ENCODE measurements at places on chromosomes 3 and 15.

DNA sequence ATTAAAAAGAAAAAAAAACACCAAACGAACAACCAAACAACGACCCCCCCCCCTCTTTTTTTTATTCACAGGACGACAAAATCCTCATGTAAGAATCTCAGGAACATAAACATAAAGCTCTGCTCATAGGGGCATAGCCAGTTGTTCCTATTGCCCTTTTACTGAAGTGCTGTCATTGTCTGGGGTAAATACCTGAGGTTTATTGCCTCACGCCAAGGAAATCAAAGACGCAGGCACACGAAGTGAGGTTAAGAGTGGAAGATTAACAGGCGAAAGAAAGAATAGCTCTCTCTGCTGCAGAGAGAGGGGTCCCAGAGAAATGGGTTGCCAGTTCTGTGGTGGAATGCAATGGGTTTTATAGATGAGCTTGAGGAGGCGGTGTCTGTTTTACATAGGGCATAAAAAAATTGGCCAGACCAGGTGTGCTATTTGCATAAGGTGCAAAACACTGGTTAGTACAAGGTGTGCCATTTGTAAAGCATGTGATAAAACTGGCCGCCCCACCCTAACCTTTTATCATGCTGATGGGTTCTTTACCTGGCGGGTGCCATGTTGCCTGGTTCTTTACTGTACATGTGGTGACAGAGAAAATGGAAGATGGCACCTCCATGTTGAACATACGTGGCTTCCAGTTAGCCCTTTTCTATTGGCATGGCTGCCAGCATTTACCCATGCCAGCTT is 257.6 kb upstream of the ZPLD1 start:
- DNase-seq, result no peak

DNA sequence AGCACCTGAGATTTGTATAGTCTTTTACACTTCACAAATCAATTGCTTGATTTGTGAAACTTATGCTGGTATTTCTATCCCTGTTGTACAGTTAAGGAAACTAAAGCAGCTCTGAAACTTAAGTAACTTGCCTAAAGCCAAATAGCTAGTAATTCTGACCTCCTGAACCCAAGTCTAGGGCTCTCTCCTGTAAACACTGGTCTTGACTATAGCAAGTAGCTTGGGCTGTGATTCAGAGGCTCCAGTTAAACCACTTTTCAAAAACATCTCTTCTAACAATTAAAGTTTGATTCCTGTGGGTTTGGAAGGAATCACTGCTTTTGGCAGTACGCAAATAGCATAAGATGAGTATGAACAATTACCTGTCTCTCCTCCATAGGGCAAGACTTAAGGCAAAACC is 18.5 kb upstream of the CMTM8 start:
- no peak for DNase-seq

- DNase-seq, result no peak
These were observed 14.4 kb upstream of the MITF start for GRCh38 chr3:69724722-69725435.

DNA sequence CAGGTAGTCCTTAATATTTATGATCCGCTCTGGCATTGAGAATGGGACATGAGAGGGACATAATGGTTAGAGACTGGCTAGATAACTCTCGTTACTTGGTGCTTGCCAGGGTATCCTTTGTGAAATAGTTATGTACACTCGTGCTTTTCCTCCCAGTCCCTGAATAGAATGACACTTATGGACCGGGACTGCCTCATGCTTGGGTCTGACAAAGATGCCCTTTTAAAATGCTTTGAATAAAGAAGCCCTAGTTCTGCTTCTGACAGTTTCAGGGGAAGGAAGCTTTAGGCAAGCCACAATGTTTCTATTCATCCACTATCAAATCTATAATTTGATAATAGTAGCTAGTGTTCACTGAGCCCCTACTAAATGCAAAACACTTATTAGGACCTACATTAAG is 29.4 kb downstream of the POLR2M start:
- no peak for DNase-seq

DNA sequence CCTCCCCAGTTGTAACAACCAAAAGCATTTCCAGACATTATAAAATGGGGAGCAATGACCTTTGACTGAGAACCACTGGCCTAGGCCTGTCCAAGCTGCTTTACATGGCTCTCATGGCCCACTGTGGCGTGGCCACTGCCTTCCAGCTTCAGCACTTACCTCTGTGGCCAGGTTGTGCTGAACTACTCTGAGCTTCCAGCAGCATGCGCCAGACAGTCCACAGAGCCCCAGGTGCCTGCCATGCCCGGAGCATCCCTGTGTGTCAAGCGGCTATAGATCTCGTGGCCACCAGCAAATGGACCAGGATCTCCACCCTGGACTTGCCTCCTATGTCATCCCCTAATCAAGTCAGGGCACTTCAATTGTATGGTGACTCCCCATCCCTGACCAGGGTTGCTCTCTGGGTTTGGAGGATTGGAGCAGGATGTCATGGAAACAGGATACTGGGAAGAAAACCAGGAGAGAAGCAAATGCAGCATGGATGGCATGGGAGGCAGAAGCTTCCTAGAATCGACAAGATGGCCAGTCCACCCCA is 199.7 kb downstream of the UACA start:
- no peak for DNase-seq

DNA sequence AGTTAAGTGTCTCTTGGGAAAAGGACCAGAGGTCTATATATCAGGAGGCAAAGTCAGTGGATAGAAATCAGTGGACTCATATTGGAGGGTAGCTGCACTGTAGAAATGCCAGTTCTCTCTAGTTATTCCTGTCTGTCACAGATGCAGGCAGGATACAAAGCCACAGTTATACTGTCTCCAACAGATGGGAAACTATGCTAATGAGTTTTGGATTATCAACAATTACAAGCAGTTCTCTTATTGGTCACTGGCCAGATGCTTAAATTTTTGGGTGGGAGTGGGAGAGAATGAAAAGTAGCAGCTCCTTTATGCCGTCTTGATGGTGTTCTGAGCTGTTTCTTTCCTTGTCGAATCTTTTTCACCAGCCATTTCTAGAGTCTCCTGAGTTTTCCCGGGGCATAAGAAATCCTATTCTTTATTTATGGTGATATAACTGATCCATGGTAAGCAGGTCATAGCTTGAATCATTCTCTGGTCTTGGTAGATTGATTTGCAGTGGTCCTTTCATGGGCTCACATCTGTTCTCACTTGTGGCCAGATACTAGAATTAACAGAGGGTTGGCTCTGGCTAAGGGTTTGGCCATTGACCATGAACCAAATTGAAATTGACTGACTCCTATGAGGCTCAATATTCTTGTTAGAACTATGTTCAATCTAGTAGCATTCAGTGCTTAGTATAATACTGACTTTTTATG is 44.6 kb upstream of the RBMS3 start:
- DNase-seq, result no peak

GRCh38 chr3:182370949-182371348 is 422.4 kb upstream of the ATP11B start:
- no peak for DNase-seq

- DNase-seq, result no peak
These were observed 34.5 kb downstream of the PSTPIP1 start for GRCh38 chr15:77029166-77030047.

- DNase-seq, result no peak
These were observed 102.9 kb downstream of the TFDP2 start for GRCh38 chr3:142046320-142047020.

GRCh38 chr15:41502795-41503668 is 9.4 kb downstream of the ITPKA start:
- DNase-seq, result no peak

DNA sequence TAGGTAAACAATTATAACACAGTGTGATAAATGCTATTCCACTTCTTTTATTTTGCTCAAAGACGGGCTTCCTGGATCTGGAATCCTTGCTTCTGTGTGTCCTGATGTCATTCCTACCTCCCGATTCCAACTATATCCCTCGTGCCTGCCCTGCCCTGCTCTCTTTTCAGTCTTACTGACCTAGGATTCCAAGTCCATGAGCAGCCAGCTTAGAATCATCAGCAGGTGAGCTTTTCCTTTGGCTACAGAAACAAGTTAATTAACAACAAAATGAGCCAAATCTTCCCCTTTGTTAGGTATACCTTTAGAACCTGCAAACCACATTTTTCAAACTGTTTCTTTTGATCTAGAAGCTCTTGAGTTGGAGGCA is 21.9 kb upstream of the KPNA1 start:
- no peak for DNase-seq

- no peak for DNase-seq
These were observed 8.6 kb downstream of the ACAA1 start for GRCh38 chr3:38128303-38128655.

DNA sequence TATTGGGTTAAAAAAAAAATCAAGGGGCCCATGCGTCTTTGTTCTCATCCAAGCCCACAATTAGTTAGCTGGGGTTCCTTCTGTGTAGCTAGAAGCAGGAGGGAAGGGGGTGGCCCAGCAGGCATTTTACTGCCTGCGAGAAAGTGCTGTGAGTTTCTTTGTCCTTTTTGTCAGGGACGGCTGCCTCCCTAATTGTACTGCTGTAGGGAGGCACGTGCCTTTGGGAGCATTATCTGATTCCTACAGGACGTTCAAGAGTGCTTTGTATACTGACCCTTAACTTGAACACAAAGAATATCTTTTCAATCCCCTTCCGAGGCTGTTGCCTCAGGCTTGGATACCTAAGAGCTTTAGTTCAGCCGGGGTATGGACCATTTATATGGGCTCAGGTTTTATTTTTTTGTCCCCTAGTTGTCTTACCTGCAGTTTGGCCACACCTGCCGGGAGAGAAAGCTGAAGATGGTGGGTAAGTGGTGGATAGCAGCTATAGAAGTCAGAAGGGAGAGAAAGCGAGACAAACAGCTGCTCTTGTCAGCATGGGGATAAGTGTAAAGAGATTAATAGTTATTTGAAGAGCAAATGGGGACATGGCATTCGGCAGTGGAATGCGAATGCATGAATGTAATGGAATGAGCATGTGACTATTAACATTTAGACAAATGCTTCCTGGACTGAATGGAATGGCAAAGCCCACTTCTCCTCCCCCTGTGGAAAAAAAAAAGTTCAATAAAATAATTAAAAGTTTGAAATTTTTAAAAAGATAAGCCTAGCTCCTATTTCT is 175.2 kb downstream of the TP63 start:
- DNase-seq, result no peak

- no peak for DNase-seq
These were observed 1.2 kb upstream of the EDEM1 start for GRCh38 chr3:5186089-5186857.

GRCh38 chr15:58049520-58050227 is 15.8 kb downstream of the ALDH1A2 start:
- DNase-seq, result no peak

- no peak for DNase-seq
These were observed 1.5 kb upstream of the SMAD3 start for GRCh38 chr15:67063689-67064606.

DNA sequence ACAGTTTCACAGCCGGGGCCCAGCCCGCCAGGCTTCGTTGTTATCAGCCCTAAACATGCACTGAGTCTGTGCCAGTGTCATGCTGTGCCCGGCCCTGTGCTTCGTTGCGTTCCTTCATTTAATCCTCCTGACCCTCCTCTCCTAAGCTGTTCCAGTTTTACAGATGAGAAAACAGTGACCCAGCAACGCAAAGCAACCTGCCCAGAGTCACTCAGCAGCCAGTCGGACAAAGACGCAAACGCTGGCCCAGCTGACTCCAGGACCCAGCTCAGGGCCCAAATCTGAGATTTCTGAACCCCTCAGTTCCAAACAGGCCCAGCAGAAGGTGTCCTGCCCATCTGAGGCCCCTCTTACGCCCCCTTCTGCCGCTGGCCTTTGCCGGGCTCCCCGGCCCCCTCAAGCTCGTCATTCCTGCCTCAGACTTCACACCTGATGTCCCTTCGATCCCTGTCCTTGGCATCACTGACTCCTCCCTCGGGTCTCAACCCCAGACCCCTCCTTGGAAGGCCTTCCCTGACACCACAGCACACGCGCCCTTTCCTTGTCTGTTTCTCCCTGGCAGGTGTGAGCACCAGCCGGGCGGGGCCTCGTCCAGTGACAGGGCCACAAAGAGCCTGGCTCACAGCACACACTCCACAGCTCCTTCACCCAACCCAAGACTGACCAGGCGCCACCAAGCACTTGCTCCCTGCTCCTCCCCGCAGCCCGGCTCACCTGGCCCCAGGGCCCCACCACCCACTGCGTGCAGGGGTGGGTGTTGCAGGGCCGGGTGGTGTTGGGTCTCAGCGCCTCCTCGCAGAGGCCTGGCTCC is 48.1 kb downstream of the ADAMTS7 start:
- no peak for DNase-seq

All from SK-N-MC (cell line).